LNCaP clone FGC (cell line): ENCODE measurements at places on chromosomes 16 and 17.

DNA sequence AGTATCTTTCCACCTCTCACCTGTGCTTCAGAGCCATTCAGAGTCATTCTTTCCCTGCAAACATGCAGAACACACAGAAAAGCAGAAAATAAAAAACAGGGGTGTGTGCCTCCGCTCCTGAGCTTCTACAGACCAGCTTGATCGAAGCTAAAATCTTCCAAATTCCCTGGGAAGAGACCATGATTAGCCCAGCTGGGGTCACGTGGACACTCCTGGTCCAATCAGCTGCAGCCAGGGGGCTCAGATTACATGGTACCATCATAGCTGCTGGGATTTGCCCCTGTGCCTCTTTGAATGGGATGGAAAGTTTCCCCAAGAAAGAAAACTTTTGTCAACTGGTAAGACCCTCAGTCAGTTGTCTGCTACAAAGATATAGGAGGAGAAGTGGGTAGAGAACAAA lies 159.9 kb downstream of the TMEM114 start:
- DNase-seq: no peak

- DNase-seq: no peak
These were observed 2.0 kb upstream of the ALDH3A1 start for GRCh38 chr17:19750020-19750572.

DNA sequence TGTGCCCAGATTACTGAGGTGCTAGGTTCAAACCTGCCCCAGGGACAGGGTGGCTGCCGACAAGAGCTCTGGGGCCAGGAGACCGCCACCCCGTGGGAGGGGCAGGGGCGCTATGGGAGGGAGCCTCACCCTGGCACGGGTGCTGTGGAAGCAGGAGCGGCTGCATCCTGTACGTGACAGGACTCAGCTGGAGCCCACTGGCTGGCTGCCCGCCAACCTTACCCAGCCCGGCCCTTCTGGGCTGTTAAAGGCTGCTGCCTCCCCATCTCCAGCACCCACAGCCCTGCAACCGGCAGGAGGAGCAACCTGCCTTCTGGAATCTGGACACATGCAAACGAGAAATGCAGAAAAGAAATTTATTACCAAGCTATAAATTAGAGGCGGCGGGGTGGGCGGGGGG lies 11.2 kb downstream of the PAM16 start:
- DNase-seq: no peak

DNA sequence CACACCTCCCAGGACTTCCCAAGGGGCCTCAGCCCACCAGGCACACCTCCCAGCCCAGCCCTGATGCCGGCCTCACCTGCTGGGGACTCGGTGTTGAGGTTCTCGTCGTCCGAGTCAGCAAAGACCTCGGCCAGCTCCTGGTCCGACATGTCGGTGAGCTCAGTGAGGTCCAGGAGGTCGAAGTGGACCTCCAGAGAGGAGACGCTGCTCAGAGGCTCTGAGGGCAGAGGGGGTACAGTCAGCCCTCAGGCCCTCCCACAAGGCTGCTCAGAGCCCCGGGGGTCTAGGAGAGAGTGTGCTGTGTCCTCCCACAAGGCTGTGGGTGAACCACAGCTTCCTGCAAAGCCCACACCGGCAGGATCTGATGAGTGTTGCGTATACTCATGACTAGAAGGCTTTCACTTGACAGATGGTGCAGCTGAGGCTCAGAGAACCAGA lies 10.5 kb downstream of the DBNDD1 start:
- no peak for DNase-seq

DNA sequence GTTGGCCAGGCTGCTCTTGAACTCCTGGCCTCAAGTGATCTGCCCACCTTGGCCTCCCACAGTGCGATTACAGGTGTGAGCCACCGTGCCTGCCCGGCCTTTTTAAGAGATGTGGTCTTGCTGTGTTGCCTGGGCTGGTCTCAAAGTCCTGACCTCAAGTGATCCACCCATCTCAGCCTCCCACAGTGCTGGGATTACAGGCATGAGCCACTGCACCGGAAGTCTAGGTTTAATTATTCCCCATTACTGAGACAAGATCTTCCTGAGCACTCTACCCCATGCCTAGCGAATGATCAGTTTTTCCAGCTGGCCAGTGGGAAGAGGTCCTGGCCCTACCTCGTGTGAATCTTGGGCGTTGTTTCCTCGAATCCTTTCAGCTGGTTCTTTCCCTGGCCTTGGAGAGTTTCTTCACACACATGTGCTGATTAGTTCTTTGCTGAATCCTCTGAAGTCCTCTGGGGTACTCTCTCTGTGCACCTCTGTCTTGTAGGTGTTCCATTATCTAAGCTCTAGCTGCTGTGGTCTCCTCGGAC lies 18.9 kb downstream of the C16orf54 start:
- no peak for DNase-seq

DNA sequence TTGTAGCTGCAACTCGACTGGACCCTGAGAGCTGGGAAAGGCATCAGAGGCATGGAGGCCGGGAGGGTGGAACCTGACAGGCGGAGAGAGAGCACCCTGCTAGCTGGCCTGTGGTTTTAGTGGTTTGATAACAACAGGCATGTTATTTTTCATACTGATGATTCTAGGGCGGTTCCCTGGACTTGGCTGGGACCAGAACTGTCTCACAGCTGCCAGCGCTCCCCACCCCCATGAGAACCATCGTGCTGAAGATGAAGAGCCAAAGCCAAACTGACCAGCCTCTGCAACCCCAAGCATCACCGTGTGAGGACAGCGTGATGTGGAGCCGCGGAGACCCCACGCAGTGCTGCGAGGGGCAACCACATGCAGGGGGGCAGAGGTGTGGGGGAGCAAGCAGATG lies 28.5 kb downstream of the MXRA7 start:
- no peak for DNase-seq

GRCh38 chr17:55296699-55297098 lies 31.9 kb downstream of the HLF start:
- no peak for DNase-seq

DNA sequence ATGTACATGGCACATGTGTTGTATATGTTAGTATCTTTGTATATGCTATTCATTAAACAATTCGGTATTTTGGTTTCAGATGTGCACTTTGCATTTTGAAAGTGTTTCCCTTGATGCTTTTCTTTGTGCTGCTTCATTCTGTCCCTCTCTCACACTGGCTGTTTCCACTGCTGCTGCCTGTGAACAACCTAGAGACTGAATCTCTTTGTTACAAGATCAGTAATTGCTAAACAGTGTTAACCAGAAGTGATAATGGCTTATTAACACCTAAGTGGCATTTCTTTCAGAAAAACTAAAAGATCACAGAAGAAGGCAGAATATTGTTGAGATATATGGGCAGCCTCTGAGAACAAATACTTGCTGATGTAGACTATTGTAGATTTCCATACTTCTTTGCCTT lies 84.7 kb downstream of the KIF2B start:
- DNase-seq: no peak

GRCh38 chr16:74487634-74488495 lies 66.6 kb upstream of the CLEC18B start:
- no peak for DNase-seq

- DNase-seq: no peak
These were observed 1.1 kb downstream of the CHRNE start for GRCh38 chr17:4901648-4902344.

DNA sequence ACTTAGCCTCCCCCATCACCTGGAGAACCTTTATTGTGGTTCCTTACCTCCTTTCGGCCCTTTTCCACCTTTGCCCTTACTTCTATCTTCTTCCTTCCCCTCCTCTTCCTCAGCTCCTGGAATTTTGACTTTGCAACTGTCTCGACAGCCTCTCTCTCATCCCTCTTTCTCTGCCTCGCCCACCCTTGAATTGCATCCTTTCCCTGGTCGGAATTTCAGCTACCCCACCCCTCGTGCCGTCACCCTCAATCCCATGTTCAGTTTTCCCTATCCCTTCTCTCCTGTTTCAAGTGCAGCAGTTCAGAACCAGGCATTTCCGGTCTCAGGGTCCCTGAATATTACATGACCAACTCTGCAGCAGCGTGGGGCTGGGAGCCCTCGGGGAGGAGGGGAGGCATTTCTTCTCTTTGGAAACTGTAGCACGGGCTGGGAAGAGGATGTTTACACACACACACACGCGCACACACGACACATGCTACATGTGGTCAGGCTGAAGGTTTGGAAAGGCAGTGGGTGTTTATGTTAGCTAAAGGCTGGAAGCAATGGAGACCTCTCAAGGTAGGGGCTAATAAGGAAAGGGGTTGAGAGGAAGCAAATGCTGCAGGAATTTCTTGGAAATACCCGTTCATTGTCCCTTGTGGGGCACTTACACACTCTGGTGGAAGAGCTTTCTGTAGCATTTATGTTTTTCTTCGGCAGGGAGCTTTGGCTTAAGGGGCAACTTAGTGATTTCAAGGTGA lies 971 bp downstream of the MINK1 start:
- DNase-seq: no peak

DNA sequence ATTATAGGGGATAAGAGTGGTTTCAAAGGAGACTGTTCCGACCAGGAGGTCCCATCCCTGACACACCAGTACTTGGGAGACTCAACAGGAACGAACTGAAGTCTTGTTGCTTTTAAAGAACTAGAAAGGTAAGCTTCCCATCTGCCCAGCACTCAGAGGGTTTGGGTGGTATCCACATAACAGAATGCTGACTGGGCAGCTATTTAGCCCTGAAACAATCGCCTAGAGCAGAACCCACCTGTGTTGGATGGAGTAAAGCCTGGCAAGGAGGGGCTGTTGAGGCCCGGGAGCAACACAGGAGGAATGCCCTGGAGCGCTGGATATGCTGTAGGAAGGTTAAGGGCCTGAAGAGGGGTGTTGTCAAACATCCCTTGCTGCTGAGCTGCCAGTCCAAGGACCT lies 254.9 kb downstream of the ZFHX3 start:
- no peak for DNase-seq

DNA sequence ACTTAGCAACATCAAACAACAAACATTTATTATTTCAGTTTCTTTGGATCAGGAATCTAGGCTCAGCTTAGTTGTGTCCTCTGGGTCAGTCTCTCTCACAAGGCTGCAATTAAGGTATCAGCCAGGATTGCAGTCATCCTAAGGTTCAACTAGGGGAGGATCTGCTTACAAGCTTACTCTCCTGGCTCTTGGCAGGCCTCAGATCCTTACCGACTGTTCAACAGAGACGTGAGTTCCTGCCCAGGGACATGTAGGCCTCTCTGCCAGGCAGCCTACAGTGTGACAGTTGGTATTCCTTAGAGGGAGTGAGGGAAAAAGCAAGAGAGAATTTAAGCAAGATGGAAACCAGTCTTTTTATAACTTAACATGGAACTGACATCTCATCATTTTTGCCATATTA lies 294.0 kb downstream of the ZFHX3 start:
- no peak for DNase-seq

DNA sequence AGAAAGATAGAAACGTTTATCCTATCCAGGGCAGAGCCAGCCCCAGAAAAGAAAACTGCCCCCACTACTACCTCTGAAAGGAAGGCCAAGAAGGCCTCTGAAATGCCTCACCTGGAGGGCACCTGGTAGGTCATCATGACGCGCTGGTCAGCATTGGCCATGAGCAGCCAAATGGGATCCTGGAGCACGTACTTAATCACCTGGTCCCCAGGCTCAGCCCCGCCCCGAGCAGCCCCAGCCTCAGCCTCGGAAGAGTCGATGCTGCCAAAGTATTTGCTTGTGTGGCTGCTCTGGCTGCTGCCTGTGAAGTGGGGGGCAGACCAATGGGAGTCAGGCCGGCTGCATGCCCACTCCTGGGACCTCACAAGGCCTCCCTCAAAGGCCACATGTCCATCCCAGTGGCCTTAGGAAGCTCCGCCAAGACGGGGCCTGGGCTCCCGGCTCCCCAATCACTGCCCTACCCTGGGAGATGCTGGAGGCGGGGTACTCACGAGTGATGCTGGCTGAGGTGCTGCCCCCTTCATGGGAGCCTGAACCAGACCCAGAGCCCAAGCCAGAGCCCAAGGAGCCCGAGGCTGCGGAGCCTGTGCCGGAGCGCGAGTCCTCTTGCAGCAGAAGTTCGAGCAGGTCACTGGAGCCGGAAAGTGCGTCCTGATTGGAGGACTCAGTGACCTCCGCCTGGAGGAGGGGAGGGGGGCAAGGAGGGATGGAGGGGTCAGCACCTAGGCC lies 9.9 kb downstream of the PER1 start:
- DNase-seq: no peak

DNA sequence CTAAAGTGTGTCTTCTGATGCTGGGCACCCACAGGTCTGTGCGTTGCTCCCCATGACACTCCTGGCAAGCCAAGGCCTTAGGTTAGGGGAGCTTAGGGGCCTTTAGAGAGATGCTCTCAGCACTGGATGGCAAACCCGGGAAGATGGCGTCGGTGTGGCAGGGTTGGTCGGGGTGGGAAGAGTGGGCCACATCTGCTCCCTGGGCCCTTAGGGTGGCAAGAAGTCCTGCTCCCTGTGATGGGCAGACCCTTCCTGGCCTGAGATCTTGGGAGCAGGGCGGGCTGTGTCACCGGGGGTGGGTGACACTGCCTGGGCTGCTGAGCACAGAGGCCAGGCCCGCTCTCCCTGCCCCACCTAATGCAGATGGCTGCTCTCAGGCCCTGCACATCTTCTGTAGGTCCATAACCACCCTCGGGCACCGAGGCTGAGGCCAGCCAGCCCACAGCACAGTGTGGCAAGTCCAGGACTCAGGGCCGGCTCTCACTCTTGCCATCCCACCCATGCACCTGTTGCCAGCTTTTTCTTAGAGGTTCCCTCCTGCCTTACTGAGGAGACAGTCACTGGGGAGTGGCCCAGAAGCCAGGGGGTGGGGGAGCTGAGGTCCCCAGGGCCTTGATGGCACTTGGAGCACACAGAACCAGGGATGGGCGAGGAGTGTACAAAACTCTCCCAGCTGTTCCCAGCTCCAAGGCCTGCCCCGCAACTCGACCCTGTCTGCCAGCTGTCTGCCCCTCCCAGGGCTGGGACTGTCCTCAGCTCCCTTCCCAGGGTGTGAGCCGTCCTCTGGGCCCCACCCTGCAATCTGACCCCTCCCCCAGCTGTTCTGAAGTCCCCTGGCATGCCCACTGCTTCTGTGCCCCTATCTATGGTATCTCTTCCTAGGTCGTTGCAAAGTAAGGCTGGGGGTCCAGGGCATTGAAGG lies 4.4 kb upstream of the MTSS2 start:
- no peak for DNase-seq

- DNase-seq: no peak
These were observed 29.5 kb downstream of the MPRIP start for GRCh38 chr17:17071531-17072360.
